ENCODE measurements at places on chromosomes 3 and 15. TPM values are rescaled to one million over a fixed set of nuclear protein-coding genes. Genes with fewer than 3 reads are reported as not detected.

CRYGS gene
- total RNA-seq, result 4.0 TPM

GRCh38 chr3:161284989-161285388, 63.9 kb downstream of the NMD3 start:
- DNase-seq, result no peak

GRCh38 chr3:133505813-133506212, 67.7 kb upstream of the CDV3 start:
- no peak for DNase-seq

C3orf49 gene
- not detected for total RNA-seq

DNA sequence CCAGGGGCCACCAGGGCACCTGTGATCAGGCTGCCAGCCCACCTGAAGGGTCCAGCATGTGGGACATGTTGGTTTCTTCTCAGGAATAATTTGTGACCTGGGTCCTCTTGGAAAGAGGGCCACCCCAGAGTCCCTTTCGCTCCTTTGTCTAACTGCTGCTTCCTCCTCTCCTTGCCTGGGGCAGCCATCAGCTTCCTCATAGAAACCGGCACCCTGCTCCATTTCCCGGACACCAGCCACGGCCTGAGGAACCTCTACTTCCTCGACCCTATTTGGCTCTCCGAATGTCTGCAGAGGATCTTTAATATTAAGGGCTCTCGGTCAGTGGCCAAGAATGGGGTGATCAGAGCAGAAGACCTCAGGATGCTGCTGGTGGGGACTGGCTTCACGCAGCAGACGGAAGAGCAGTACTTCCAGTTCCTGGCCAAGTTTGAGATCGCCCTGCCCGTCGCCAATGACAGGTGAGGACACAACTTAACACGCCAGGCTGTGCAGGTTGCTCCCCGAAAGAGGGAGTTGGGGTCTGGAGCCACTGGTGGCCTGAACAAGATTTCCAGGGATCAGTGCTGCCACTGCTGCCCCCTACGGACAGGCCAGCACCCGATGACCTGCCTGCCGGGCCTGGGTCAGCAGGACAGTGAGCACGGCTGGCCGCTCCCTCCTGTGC, 109.7 kb downstream of the LRRK1 start:
- DNase-seq, result no peak

GRCh38 chr15:23564821-23565394, 566 bp upstream of the MKRN3 start:
- no peak for DNase-seq

MITF gene
- total RNA-seq, result 45.1 TPM

CYP1A2 gene
- total RNA-seq, result not detected

DNA sequence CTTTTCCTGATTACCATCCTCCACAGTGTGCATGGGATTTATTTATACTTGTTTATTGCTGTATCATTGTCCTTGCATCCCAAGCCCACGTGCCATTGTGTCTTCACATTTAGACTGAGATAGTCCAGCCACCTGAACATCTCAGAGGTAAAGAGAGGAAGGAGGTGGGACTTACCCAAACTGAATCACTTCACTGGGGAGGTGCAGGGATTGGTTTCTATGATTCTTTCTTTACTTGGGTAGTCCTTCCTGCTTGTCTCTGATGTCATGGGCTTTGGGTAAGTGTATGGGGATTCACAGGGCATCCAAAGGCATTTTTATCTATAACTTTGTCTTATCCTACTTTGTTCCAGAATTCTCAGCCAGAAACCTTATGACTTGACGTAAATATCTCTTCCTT, 141.5 kb upstream of the UMPS start:
- DNase-seq, result no peak

DNA sequence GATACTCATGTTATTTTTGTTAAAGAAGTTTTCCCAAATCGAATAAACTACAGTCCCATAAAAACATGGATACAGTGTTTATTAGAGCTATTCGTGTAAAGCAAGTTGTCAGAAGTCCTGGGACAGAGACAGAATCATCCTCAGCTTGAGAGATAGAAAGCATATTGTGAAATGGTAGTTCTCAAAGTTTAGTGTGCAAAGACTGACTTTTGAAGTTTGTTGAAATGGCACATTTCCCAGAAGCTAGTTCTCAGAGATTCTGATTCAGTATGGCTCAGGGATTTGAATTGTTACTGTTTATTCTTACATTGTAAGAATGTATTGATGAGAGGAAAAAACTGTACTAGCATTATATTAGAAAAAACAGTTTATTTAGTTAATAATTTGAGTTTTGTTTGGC, 22.1 kb downstream of the GABRR3 start:
- no peak for DNase-seq

DNA sequence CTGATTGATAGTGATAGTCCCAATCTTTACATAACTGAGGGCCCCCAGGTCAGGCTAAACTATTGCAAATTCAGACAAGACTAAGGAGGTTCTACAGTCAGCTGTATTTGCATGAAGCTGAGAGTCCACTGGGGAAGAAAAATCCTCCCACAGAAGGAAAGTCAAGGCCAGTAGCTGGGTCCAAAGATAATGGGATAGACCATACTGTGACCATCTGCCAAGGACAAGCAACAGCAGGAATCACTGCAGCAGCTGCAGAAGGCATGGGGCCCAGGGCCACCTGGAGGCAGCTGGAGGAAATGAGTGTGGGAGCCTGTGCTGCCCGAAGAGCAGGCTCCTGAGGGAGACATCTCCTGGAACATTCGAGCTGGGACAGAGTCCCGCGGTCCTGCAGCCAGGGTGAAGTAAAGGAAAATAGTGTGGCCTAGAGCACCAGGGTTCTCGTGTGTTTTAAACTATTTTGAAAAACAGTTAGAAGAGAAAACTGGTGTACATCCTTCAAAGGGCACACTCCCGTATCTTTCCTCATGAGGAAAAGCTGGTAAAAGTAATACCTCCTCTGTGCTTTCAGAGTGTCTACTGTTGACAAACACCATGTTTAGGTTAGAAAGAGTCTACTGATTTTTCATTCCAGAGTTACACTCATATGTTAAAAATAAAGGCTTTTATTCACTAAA, 13.2 kb upstream of the TMEM212 start:
- peak; percentile 70 for DNase-seq

DNA sequence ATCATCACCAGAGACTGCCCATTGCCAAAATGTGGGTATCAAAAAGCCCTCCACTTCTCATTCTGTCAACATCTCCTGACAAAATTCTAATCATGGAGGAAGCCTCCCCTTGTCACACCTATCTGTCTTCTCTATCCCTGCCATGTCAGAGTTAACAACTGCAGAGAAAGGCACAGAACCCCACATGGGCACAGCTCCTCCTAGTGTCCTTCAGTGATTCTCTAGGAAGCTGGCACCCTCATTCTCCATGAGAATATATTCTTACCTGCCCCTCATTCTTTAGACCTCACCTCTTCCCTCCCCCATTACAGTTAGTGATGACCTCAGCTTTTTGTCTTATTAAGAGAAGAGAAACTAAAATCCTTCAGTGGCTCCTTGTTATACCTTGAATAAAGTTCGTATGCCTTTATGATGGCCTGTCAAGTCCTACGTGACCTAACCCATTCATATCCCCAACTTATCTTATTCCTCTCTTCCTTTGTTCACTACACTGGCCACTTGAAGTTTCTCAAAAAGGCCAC, 44.6 kb downstream of the NME9 start:
- DNase-seq, result no peak

TMEM89 gene
- not detected for total RNA-seq

GRCh38 chr3:188316723-188317070, 162.7 kb downstream of the LPP start:
- no peak for DNase-seq

ZNF620 gene
- 6.4 TPM for total RNA-seq

GRCh38 chr15:76312540-76313174, 1.4 kb upstream of the ETFA start:
- DNase-seq, result no peak

GRCh38 chr3:31132132-31132769, 237.8 kb upstream of the GADL1 start:
- DNase-seq, result no peak

- DNase-seq, result no peak
These were observed 98.6 kb downstream of the RPL39L start for GRCh38 chr3:187040516-187041361.

- DNase-seq, result no peak
These were observed 46.1 kb downstream of the BTD start for GRCh38 chr3:15647611-15648167.

DNA sequence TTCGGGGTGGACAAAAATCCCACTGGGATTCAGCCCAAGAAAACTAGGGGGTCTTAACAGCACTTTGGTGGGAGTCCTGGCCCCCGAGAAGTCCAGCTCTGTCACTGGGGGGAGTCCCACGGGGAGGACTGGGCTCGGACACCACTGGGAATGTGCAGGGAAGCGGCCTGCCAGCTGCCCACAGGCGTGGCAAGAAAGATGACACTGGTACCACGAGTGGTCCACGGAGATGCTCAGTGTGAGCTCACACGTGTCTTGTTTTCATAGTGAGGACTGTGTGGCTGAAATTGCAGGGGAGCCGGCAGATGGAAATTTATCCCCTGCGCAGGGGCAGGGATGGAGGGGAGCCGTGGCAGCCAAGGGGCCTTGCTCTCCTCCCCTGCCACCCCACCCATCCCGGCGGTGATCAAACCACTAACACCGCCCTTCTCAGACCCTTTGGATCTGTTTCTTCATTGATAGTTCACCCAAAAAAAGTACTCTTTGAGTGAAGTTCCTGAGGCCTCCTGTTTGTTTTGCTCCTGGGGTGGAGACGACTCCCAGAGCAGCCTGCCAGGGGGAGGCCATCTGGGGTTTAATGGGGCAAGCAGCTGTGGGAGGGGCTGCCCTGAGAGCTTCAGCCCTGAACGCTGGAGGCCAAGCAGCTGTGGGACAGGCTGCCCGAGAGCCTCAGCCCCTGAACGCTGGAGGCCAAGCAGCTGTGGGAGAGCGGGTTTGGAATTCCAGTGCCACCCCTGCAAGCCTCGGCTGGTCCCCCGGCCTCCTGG, 130.9 kb downstream of the LRRK1 start:
- no peak for DNase-seq

- DNase-seq, result no peak
These were observed 57.6 kb downstream of the LRIG1 start for GRCh38 chr3:66443118-66443803.

DNA sequence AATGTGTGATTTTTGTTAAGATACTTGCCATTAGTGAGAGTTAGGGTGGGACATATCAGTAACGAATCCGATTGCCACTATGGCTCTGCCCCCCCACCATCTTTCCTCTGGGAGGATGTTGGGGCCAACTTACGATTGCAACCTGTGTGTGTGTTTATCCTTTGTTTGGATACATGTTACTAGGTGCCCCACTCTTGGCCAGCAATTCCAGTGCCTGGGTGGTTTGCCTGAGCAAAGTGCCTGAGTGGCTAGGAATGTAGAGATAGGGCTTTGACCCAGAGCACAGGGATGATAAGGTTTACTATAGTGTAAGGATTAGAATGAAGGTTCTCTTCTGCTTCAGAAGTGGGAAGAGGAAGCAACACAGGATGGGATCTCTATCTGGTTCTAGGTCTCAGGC, 231.8 kb downstream of the TP63 start:
- DNase-seq, result no peak

- no peak for DNase-seq
These were observed 190.7 kb downstream of the RORA start for GRCh38 chr15:61038387-61038786.

MORC1 gene
- not detected for total RNA-seq

DNA sequence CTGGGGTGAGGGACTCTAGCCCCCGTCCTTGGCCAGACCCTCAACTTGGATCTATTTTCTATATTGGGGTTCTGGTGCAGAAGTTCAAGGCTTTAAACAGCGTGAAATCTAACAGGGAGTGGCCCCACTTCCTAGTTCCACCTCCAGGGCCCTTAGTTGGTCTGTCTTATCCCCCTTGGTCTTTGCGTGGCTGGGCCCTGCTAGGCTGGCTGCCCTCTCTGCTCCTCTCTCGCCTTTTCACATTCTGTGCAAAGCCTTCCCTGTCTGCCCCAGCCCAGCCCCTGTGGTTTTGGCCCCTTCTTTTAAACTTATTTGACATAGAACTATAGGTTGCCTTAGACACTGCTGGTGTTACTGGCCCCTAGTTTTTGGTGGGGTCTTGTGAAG, 5.6 kb downstream of the PPCDC start:
- DNase-seq, result no peak

THBS1 gene
- total RNA-seq, result 226 TPM

DNA sequence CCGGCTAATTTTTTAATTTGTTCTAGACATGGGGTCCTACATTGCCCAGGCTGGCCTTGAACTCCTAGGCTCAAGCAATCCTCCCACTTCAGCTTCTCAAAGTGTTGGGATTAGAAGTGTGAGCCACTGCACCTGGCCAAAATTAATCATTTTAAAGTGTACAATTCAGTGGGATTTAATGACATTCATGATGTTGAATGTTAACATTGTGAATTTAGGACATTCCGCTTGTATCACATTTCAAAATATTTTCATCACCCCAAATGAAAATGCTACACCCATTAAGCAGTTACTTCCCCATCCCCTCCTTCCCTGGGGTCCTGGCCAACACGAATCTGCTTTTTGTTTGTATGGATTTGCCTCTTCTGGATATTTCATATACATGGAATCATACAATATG, 62.1 kb upstream of the CGNL1 start:
- DNase-seq, result no peak

- no peak for DNase-seq
These were observed 20.1 kb upstream of the CD96 start for GRCh38 chr3:111521891-111522290.

DNA sequence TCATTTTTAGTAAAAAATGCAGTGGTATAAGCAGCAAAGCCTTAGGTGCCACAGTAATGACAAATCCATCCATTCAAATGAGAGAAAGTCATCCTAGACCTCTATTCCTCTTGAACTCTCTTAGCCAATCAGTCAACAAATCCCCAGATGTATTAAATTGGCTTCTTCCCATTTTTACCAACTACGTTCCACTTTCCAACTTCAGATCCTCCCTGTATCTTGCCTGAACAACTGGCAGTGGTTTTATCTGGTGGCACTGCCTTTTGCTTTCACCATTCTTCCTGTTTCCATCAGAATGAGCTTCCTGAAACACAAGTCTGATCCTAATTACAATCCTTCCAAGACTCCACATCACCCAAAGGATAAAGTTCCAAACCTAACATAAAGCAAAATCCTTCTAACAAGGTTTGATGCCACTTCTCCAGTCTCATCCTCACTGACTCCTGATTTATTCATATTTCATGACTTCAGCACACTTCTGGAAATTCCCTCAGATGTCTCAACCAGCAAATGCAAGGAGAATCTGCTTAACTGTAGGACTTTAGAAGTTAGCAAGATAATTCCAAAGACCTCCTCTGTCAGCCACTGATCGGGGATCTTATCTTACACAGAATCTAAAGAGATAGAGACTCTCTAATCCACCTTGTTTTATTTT, 69.8 kb upstream of the SLC4A7 start:
- DNase-seq, result no peak

PYGO1 gene
- total RNA-seq, result 8.7 TPM

GRCh38 chr3:108677811-108678210, 79.4 kb downstream of the RETNLB start:
- DNase-seq, result no peak

CHMP2B gene
- 41.4 TPM for total RNA-seq

NANOGP8 gene
- 0.59 TPM for total RNA-seq

GRCh38 chr15:55289746-55290527, at the start of gene RAB27A:
TSS of gene RAB27A (minus strand) at chr15:55289813. CDS start at chr15:55234934, 54,879 bp downstream.
- peak; percentile 87 for DNase-seq

- no peak for DNase-seq
These were observed 612 bp downstream of the GJD2 start for GRCh38 chr15:34754171-34754601.

Measured in lower lobe of right lung (tissue), 2 donors.